ENCODE measurements at places on chromosomes 5 and 9.

DNA sequence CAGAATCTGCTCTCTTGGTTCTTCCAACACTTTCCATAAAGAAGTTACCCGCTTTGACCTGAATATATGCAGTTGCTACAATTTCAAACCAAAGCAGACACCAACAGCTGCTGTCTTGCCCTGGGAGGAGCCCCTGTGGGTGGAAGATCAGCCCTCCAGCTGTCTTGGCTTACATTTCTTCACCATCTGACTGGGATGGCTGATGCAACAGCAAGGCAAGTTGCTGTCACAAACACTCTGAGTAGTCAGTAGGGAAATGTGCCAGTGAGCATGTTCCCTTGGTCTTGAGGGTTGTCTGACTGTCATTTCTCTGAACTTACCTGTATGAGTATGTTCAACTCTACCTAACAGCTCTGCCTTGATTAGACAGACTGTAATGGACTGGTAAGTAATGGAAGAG is 152.9 kb downstream of the SGCD start:
- no peak for DNase-seq

DNA sequence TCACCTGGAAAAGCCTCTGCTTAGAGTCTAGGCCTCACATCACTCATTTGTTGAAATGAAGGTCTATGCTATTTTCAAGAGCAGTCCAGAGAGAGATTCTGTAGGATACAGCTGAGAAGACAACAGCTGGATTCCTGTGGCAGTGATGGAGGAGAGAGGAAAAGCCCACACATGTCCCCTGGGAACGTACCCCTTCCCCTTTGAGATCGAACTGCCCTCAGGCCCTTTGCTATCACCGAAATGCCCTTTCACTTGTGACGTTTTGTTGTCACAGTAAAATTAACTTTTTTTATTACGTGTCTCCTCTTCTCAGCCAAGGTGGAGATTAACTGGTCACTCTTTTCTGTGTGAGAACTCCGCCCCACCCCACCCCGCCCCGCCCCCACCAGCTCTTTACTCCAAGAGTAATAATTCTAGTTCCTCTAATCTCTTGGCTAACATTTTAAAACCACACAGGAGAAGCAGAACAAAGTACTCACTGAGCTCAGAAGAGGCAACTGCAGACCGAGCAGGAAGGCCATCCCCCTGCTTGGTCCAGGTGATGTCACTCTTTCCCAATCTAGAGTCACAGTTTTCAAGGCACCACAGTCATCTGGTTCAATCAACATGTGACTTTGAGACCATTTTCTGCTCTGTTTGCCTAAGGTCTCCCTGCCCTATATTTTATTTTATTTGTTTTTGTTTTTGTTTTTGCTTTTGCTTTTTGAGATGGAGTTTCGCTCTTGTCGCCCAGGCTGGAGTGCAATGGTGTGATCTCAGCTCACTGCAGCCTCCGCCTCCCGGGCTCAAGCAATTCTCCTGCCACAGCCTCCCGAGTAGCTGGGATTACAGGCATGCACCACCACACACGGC is 105.6 kb downstream of the SUSD1 start:
- DNase-seq = no peak

- no peak for DNase-seq
Measured at GRCh38 chr5:71886406-71886805, 167.3 kb downstream of the CARTPT start.

GRCh38 chr5:35651002-35651756 is 33.5 kb downstream of the SPEF2 start:
- peak; percentile 41 for DNase-seq

- DNase-seq = no peak
Measured at GRCh38 chr9:85108229-85108628, 438.7 kb downstream of the NTRK2 start.

DNA sequence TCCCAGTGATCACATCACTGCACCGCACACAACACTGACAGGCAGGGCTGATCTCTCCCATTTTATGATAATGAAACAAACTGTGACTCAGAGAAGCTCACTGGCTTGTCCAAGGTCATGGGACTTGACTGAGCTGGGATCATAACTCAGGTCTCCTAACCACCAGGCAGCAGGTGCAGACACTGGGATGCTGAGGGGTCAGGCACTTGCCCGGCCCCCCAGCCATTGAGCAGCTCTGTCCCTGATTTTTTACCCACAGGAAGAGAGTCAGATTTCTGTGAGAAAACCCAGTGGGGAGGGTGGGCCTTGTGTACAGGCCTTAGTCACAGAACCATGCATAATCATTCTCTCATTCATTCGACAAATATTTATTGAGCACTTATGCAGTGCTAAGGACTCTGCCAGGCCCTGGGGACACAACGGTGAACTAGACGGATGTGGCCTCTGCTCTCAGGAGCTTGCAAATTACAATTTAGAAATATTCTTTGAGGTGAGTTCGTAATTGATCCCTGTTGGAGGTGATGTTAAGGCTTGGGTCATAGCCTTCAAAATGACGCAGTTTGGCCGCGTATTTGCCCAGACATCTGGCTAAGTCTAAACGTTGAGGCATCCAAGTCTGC is 54.5 kb upstream of the TGFBR1 start:
- no peak for DNase-seq

- DNase-seq = no peak
Measured at GRCh38 chr5:53820802-53821171, 260.3 kb downstream of the NDUFS4 start.

GRCh38 chr5:86929123-86929766 is 311.5 kb downstream of the COX7C start:
- DNase-seq = no peak

DNA sequence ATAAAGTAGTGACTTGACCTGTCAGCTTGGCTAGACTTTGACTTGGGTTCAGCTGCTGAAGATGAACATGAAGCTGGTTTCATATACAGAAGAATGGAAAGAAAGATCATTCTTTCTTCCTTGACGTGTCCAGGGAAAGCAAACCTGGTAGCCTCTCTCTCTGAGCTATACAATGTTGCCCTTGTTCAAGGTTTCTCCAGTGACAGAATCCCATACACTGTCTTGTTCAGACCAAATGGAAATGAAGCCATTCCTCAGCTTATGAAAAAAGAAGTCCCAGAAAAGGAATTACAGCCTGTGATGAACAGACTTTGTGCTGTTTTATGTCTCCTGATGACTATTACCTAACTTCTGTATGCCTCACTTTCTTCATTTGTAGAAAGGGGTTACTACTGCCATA is 349.8 kb upstream of the KLF4 start:
- DNase-seq = no peak

DNA sequence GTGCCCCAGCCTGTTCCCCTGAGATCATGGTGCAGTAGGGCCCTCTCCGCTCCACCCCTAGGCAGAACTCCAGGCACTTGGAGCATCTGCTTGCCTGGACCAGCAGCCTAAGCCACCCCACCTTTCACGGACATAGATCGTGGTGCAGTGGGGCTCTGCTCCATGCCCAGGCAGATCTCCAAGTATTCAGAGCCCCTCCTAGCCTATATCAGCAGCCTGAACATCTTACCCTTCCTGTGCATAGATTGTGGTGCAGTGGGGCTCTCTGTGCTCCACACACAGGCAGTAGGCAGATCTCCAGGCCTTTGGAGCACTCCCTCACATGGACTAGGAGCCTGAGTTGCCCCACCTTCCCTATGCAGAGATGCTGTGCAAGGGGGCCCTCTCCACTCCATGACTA is 103.0 kb downstream of the GLIS3 start:
- no peak for DNase-seq

DNA sequence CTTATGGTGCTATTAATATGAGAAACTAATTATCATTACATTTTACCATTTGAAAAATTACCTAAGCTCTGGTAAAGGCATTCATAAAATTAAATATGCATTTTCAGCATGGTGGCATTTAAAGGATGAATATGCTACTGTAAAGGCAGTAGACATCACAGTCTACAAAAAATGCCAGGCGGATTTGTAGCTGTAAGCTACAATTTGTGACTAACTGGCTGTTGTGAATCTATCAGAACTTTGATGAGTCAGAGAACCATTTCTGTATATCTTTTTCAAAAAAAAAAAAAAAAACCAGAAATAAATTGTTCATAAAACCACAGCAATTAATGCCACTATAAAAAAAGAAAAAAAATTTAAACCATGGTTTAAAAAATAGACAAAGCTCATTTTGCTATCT is 186.3 kb downstream of the NFIB start:
- no peak for DNase-seq

DNA sequence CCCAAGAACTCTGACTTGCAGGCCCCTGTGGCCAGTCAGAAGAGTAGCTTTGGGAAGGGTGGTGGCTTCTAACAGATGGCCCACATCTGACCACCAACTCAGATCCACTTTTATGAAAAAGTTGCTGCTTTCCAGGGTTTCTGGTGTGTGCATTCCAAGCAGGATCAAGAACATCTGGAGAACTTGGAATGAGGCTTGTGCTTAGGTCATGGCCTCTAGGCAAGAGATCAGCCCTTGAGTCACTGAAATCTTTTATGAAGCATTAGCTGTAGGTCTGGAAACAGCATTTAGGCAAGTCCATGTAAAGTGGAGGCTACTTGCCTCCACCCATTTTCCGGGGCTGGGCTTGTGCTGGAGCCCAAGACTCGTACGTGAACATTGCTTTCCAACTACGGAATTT is 433.3 kb downstream of the SH3GL2 start:
- DNase-seq = no peak

GRCh38 chr5:54630738-54631359 is 113.3 kb downstream of the SNX18 start:
- DNase-seq = no peak

GRCh38 chr5:154642499-154643245 is 112.5 kb upstream of the LARP1 start:
- no peak for DNase-seq

GRCh38 chr5:10329820-10330481 is 22.2 kb upstream of the CMBL start:
- DNase-seq = no peak

- no peak for DNase-seq
Measured at GRCh38 chr5:139422307-139422893, 16.9 kb downstream of the DNAJC18 start.

DNA sequence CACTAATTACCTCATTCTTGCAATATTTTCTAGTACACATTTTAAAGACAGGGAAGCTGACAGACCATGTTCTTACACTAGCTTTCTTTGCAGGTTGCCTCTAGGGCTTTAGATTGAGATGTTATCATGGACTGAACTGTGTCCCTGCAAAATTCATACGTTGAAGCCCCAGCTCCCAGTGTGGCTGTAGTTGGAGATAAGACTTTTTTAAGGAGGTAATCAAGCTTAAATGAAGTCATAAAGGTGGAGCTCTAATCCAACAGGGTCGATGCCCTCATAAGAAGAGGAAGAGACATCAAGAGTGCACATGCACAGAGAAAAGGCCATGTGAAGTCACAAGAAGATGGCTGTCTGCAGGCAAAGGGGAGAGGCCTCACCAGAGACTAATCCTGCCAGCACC is 471.2 kb upstream of the ACTBL2 start:
- DNase-seq = no peak
